ENCODE measurements at places on chromosomes 1 and 21.

DNA sequence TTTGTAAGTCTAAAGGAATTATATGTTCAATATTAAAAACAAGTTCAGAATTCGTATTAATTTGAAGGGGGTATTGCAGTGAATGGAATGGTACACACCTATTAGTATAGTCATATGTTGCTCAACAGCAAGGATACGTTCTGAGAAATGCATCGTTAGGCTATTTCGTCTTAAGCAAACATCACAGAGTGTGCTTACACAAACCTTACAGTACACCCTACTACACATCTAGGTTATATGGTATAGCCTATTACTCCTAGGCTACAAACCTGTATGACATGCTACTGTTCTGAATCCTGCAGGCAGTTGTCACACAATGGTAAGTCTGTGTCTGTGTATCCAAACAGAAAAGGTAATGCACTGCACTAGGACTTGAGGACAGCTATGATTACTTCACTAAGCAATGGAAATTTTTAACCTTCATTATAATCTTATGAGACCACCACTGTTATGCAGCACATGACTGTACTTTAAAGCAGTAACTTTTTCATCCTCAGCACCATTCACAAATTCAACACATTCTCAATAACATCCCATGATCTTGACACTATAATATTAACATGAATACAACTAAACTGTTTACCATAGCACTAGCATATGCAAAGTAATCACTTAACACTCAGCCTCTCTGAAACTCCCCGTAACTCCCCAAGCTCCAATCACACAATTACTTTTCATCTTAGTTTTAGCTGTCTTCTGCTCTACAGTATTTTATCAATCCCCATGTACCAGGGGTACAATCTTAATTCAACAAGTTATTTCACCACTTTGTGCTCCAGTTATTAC is 14.4 kb upstream of the PSMG1 start:
- DNase-seq, result no peak

GRCh38 chr1:33292726-33293340 is 28.1 kb downstream of the A3GALT2 start:
- DNase-seq, result no peak

DNA sequence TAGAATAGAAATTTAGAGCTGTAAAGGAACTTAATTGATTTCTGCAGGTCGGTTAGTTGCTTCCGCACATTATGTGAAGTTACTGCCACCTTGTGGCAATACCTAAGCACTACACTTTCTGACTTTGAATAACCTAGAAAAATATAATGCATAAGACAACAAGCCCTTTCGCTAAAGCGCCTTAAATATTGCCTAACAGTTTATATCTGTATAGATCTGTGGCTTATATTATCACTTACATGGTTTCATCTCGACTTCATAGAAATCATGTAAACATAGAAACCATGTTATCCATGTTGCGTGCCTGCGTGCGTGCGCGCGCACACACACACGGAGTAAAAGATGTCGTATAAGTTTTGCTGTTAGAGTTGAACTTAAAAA is 10.9 kb upstream of the IFI16 start:
- peak; percentile 88 for DNase-seq

- DNase-seq, result no peak
Observed at GRCh38 chr21:40964691-40965090, 117.7 kb upstream of the DSCAM start.

- peak; percentile 94 for DNase-seq
Observed at GRCh38 chr1:154998818-154999570, 3.6 kb upstream of the ZBTB7B start.

- no peak for DNase-seq
Observed at GRCh38 chr1:77085109-77085508, 134.1 kb downstream of the PIGK start.

DNA sequence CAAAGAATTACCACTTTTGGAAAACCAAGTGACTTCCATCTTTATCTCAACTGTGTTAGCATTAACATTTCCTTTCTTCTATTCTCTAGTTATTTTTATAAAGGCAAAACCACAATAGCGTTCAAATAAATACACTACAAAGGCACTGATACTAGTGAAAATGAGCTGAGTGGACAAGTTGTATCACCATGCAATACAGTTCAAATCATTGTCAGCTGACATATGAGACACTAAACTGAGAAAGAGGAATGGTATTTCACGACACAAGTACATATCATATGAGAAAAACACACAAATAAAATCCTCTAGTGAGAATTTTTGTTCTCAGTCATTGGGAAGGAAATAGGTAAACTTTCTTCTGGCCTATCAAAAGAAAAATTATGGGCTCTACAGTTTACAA is 26.2 kb downstream of the ENAH start:
- no peak for DNase-seq

DNA sequence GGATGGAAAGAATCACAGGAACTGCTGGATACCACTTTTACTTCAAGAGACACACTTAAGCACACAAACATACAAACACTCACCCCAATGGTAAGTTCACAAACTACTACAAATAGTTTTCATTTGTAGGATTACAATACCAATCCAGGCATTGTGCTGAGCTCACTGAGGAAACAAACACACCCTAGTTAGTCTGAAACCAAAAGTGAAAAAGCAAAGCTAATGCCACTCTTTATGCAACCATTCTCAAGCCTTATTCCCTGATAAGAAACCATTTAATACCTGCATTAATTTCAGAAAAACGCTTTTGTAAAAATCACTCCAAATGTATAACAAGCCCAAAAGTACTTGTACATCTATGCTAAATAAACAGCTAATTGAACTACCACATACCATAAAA is 38.3 kb downstream of the RNF115 start:
- DNase-seq, result no peak

DNA sequence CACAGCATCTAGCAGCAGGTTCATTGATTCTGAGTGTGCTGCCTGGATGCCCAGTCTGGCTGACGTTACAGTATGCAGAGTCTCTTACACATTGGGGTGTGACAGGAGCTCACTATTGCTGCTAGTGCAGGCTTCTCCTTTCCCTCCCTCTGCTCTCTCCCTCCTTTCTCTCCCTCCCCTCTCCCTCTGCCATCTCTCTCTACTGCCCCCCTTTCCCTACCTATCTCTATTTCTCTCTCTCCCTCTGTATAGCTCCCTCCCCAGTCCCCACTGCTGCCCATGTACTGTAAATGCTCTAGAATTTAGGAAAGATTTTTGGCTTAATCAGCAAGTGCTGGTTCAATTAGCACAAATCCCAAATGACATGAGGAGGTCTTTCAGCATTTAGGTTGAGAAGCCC is 62.8 kb downstream of the PCBP3 start:
- no peak for DNase-seq

- DNase-seq, result peak; percentile 90
Observed at GRCh38 chr1:27979151-27979858, 19.5 kb downstream of the XKR8 start.

DNA sequence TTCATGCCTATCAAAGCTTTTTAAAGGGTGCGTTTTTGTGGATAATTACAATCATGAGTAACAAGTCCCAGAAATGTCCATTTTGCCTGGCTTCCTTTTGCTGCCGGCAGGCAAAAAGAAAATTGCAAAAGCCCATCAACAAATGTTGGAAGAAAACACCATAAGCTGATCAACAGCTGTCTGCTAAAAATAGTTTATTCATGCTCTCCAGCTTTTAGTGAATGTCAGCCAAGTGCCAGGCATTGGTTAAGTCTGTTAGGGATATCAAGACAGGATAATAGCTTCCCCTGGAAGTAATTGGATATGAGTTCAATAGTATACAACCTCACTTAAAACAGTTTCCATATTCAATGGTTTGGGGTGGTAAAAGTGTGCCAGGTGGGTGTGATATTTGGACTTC is 13.6 kb upstream of the AGMAT start:
- no peak for DNase-seq

- no peak for DNase-seq
Observed at GRCh38 chr1:113247782-113248181, 142.5 kb upstream of the MAGI3 start.

DNA sequence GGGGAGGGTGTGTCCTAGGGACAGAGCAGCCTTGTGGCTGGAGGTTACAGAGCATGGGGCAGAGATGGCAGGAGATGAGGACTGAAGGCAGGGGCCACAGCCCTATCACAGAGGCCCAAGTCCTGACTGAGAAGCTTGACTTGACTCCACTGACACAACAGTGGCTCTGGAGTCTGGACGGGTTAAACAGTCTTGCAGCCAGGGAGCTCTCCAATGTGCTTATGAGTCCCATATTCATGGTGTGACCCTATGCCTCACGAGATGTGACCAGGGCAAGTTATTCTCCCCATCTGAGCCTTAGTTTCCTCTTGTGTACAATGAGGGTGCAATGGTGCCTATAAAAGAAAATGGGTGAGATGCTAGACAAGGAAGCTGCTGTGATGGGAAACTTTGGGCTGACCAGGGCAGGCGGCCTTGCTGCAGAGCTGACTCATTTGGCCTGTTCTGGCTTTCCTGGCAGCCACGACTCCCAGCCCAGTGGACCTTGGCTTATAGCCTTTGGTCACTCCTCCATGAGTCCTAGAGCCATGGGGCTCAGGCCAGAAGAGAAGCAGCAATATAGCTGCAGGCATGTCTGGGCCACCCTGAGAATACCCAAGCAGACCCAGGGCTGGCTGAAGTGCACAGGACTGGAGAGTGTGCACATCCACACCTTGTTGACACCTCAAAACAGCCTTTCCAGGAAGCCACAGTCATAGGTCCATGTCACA is 2.8 kb upstream of the TTC22 start:
- DNase-seq, result no peak

- no peak for DNase-seq
Observed at GRCh38 chr21:45988366-45989347, 7.1 kb downstream of the COL6A1 start.

GRCh38 chr1:172940174-172940855 is 110.4 kb downstream of the TNFSF18 start:
- no peak for DNase-seq

- DNase-seq, result no peak
Observed at GRCh38 chr1:231184891-231185290, 23.0 kb downstream of the TRIM67 start.

- no peak for DNase-seq
Observed at GRCh38 chr1:23079025-23079424, 59.8 kb downstream of the KDM1A start.

GRCh38 chr1:51192213-51192843 is 43.7 kb upstream of the RNF11 start:
- peak; percentile 85 for DNase-seq

DNA sequence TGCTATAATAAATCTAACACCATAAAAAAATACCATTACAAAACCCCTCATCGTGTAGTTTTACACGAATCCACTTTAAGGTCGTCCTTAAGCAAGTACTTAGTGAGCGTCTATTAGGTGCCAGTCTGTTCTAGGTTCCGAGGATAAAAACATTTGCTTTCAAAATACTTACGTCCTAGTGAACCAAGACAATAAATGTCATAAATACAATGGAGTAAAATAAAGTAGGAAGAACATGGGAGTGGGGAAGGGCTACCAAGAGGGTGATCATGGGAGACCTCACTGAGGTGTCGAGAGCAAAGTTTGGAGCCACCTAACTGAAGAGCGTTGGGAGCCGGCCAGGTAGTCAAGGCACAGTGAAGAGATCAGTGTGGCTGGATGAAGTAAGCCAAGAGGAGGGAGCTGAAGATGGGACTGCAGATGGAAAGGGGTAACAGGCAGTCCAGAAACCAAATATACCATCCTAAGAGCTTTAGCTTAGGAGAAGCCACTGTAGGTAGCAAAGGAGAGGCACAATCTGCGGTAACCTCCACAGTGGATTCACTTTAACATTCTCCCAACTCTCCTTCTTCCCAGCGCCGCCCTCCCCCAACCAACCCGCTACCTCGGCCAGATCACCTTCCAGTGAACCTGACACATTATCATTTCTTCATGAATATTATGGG is 684 bp downstream of the LTN1 start:
- peak; percentile 65 for DNase-seq

- no peak for DNase-seq
Observed at GRCh38 chr1:222053790-222054294, 312.0 kb upstream of the DUSP10 start.

DNA sequence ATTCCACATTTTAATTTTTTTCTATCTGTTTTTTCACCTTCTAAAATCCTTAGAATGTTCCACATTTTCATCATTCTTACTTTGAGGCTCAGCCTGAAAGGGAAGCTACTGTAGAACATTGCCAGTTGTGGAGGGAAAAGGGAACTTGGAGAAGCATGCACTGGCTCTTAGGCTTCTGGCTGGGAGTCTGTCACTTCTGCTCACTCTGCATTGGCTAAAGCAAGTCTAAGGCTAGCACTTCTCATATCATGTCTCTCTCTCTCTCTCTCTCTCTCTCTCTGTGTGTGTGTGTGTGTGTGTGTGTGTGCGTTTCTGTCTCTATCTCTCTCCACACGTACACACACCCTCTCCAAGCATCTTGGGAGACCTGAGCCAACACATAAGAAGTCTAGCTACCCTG is 49.6 kb upstream of the ADAR start:
- peak; percentile 85 for DNase-seq

- DNase-seq, result no peak
Observed at GRCh38 chr1:79124756-79125155, 118.2 kb upstream of the ADGRL4 start.

DNA sequence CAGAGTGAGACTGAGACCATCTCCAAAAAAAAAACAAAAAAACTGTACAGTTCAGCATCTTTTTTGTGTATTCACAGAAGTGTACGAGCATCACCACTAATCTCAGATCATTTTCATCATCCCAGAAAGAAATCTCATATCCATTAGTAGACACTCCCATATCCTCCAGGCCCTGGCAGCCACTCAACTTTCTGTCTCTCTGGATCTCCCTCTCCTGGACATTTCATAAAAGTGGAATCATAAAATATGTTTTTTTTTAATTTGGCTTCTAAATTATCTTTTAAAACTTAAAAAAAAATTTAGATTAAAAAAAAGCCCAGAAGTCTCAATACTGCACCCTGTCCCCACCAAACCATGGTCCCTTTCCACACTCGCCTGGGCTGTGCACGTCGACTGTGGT is 22.1 kb downstream of the RIPPLY3 start:
- DNase-seq, result no peak

DNA sequence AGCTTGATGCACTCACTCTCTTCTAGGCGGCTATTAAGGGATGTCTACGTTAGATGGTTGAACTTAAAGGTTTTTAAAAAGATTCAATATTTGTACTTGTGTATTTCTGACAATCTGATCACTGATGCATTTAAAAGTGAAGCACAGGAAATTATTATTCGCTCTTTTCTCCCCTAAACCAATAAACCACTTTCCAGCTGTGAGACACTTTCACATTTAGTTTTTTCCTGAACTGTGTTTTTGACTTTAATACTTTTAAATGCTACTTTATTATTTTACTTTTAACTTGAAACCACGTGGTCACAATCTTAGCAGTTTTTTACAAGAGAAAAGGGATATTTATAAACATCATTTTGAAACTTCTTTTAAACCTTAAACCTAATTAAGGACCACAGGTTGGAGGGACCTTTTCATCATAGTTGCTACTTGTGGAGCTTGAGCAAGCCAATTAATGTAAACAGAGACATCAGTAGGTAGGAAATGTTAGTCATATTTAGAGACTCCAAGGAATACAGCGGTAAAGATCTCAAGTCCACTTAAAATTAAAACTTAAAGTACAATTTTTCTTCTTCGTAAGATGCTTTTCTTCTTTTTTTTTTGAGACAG is 9.2 kb downstream of the WDR26 start:
- no peak for DNase-seq

Data from OCI-M1 (cell line).